ENCODE measurements at places on chromosomes 3 and 15.

DNA sequence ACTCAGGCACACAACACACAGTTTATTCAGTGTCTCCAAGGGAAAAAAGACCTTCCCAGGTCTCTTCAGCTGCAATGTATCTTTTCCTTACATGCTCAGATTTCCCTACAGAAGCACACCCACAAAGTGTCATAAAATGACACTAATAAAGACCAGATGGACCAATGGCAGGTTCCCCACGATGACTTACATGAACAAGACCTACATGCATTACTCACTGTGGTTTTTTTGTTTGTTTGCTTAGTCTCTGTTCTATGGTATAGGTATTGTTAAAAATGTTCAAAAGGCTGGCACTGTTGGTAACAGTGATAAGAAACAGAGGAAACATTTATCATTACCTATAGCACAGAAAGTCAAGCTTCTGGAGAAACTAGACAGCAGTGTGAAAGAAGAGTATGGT is 318.2 kb upstream of the TMCO5A start:
- no peak for DNase-seq

GRCh38 chr15:94041746-94042145 is 189.6 kb upstream of the MCTP2 start:
- DNase-seq = no peak

GRCh38 chr3:143172795-143173145 is 53.2 kb downstream of the CHST2 start:
- DNase-seq = no peak

GRCh38 chr3:157133434-157134320 is 26.3 kb downstream of the CCNL1 start:
- DNase-seq = no peak

DNA sequence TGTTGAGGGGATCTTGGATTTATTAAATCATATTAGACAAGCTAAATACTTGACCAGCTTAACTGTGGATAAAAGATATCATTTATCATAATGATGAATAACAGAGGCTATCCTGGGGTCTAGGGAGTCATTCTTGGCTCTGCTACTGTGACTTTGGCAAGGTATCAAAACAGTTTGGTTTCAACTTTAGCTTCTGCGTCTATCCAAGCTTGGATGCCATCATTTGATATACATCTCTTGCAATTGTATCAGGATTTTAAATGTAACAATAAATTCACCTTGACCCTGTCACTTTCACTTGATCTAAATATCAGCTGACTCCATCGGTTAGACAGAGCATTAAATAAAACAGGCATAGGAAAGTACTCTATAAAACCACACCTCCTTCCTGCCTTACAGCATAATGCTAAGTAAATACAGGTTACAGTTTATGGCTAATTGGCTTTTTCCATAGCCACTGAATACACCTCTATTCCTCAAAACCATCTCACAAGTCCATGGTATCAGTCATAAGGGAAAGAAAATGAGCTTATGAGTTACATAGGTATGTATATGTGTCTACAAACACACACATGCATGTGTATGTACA is 262.9 kb downstream of the CTNNB1 start:
- DNase-seq = no peak

DNA sequence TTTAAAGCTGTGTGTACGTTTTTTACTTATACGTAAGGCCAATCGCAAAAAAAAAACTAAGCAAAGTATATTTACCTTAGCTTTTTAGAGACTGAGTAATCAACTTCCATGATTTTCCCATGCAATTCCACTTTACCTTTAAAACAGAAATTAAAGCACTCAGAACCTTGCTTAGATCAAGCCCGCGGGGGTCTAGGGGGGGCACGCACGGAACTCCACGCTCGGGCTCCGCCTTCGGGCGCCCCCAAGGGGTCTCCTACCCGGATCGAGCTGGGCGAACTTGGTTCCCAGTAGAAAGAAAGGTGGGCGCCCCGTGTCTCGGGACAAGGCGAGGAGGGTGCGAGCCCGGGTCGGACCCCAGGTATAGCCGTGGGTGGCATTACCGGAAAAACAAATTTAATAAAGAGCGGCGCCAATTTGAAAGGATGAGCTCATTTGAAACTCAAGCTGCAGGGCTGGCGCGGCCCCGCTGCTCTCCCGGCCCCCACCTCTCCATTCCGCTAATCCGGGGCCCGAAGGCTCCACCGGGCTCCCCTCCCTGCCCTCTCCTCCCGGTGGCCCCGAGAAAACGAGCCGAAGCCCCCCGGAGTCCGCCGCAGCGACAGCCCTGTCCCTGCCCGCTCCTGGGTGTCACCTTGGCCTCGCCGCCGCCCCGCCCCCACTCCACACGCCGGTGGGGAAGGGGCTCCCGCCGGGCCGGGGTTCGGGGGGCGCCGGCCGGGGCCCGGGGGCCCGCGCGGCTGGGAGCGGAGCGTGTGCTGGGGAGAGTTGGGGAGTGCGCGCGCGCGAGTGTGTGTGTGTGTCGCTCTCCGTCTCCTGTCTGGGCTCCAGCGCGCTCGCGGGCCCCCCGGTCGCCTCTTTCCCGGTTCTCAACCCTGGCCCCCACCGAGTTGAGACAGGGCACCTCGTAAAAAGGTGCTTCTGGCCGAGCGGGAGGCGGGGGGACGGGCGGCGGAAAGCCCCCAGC is 1.5 kb downstream of the IGF2BP2 start:
- DNase-seq = no peak

DNA sequence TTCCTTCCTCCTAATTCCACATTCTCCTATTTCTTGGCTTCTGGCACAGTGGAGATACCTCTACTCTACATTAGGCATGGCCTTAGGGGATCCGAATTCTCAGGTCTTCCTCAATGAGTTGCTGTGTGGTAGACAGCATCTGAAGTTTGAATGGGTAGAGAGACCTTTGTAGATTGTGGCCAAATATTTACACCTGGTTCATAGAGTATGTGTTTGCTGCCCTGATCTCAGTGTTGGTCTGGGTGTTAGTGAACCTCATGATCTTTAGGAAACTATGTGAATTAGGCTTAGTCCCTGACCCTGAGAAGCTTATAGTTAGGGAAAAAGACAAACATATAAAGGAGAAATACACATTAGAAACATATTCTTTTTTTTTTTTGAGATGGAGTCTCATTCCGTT is 75.8 kb downstream of the LPP start:
- no peak for DNase-seq

DNA sequence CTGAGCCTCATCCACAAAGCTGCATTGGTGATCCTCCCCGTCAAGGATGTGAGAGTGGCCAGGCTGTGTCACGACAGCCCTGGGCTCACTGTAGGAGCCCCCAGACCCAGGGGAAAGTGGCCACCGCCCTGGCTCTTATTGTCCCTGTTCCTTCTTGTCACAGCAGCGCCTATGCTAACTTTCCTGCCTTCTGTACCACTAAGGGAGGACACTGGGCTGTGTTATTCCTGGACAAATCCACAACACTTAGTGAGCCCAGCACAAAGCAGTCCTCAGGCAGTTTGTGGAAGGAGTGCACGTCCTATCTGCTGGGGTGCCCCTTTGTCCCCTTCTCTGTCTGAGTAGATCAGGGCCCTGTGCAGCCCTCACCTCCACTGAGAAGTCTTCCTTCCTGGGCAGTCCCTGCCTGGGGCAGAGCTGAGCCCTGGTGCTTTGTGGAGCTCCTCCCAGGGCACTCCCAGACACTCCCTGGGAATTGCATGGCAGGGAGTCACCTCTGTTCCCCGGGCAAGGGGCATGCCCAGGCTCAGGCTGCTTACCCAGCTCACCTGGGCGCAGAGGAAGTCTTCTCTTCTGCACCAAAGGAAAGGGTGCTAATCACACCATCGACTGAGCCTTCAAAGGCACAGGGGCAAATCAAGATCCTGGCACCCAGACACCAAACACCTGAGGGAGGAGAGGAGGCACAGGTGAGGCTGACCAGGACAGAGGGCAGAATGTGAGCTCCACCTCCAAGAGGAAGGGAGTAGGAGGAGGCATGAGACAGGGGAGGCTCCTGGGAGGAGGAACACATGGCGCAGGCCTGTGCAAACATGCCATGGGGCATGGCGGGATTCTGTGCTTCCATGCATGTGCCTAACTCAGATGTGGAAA is 138.7 kb downstream of the KLF13 start:
- DNase-seq = no peak

DNA sequence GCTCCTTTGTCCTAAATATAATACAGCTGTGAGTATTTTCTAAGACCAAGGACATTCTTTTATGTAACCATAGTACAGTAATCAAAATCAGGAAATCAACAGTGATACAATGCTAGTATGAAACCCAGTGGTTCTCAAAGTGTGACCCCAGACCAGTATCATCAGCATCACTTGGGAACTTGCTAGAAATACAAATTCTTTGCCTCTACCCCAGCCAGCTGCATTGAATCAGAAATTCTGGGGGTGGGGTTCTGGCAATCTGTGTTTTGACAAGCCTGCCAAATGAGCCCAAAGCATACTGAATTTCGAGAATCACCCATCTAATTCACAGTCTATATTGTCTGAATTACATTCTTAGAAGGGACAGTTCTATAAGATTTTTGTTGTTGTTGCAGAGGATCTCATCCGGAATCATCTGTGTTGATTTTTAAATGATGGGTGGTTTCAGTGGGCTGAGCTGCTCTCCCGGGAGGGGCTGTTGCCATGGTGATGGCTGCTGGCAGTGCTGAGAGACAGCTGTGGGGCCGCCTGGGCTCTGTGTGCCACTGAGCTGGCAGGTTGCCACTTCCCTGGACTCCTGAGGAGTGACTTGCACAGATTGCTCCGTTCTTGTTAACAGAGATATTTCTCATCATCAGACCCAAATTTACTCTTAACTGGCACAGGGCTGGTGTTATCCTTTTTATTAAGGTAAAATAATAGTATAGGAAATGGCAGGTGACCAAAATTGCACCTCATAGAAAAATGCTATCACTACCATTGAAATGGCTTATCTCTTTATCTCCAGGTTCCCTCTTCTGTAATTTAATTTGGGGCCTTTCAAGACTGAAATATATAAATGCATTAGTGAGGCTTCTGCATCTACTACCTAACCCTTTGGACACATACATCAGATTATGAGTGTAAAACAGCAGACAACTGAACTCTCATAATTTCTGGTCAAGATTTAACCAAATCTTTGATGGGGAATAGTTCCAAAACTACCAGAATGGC is 56.5 kb downstream of the NEK11 start:
- DNase-seq = no peak

DNA sequence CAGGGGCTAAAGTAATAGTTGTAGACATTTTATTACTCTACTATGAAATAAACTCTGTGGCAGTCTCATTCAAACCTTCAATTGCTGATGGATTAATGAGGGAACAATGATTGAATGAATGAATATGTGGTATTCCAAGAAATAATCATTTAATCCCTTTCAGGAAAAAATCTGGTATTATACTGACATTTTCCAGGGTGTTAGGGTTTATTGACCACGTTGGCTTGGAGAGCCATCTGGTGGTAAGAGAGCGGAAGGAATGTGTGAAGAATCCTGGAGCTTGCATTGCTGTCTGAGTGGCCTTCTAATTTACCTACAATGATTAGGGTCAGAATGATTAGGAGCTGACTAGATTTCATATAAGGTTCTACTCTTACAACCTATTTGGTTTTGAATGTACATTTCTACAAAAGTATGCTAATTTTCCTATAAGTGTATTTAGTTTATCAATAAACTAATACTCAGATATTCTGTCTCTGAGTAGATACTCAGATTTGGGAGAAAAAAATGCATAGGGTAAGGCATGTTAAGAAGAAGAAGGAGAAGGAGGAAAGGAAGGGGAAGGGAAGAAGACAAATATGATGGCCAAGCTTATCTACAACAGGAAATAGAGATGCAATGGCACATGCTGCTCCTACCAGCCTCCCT is 249.9 kb downstream of the ROBO1 start:
- no peak for DNase-seq
